ENCODE measurements at places on chromosomes 1 and 21. TPM values are rescaled to one million over a fixed set of nuclear protein-coding genes. Genes with fewer than 3 reads are reported as not detected.

DNA sequence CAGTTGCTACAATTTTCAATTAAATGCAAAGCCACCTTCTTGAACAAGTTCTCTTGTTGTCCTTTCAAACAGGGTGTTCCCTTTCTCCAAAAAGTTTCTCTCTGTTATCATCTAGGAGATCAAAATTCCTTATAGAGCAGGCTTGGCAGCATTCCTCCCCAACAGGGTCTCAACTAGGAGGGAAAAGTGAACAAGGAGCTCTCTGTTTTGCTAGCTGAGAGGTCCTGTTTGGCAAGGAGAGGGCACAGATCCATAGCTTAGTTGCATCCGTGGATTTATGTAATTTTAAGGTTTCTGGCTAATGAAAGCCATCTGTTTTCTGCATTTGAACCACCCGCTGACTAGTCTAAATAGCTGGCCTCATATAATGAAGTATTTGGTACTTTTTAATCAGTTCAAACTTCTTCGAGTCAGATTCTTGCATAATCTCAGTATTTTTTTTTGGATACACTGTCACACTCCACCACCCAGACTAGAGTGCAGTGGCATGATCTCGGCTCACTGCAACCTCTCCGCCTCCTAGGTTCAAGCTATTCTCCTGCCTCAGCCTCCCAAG, 54.0 kb downstream of the APP start:
- H3K36me3 ChIP-seq = no peaks in the 10 kb centered on the region
- H3K4me1 ChIP-seq = peaks cover 40% of the 10 kb centered on the region
- peak overlapping the region; percentile 3 for H3K4me3 ChIP-seq
- H3K27me3 ChIP-seq = no peaks in the 10 kb centered on the region
- DNase-seq = no peak
- H3K27ac ChIP-seq = peak overlapping the region; percentile 91

- DNase-seq = no peak
- no peaks in the 10 kb centered on the region for H3K36me3 ChIP-seq
- H3K4me1 ChIP-seq = peaks cover 62% of the 10 kb centered on the region
- peak overlapping the region; percentile 34 for H3K4me3 ChIP-seq
- H3K27ac ChIP-seq = peak overlapping the region; percentile 59
- peaks cover 4% of the 10 kb centered on the region for H3K27me3 ChIP-seq
Measured at GRCh38 chr1:156691665-156692440, 13.5 kb downstream of the CRABP2 start.

C8B gene
- not detected for total RNA-seq

DLGAP3 gene
- total RNA-seq = not detected

GRCh38 chr1:210464519-210465039, 135.9 kb downstream of the HHAT start:
- no peak overlapping the region for H3K4me3 ChIP-seq
- H3K27ac ChIP-seq = no peak overlapping the region
- no peak for DNase-seq
- H3K27me3 ChIP-seq = no peaks in the 10 kb centered on the region

GRCh38 chr1:22444856-22445255, 6.8 kb upstream of the ZBTB40 start:
- H3K27me3 ChIP-seq = no peaks in the 10 kb centered on the region
- peaks cover 57% of the 10 kb centered on the region for H3K4me1 ChIP-seq
- no peak for DNase-seq
- no peak overlapping the region for H3K27ac ChIP-seq
- H3K36me3 ChIP-seq = peaks cover 5% of the 10 kb centered on the region

DNA sequence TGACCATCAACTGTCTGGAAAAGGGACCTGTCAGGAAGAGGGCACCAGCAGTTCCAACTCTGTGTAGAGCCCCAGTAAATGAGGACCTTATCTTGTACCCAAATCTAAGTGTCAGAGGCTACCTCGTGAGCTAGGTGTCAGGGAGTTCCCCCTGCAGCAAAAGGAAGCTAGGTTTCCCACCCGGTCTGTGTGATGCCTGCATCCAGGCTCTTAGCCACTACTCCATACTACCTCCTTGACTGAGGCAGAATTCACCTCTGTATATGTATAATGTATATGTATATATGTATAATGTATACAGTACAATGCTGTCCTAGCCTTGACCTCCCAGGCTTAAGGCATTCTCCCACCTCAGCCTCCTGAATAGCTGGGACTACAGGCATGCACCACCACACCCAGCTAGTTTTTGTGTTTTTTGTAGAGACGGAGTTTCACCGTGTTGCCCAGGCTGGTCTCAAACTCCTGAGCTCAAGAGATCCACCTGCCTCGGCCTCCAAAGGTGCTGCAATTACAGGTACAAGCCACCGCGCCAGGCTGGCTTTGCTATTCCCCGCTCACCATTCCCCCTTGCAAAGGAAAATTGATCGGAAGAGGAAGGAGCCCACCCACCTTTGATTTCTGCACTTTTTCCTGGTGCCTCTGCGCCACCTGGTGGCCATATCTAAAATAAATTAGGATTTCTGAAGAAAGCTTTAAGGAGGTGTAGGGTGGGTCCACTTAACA, 15.7 kb upstream of the LUZP1 start:
- no peak for DNase-seq
- H3K4me3 ChIP-seq = peak overlapping the region; percentile 72
- no peaks in the 10 kb centered on the region for H3K36me3 ChIP-seq
- no peaks in the 10 kb centered on the region for H3K27me3 ChIP-seq
- no peak overlapping the region for H3K27ac ChIP-seq
- peaks cover 19% of the 10 kb centered on the region for H3K4me1 ChIP-seq

TENT5C gene
- total RNA-seq = 0.05 TPM

DNA sequence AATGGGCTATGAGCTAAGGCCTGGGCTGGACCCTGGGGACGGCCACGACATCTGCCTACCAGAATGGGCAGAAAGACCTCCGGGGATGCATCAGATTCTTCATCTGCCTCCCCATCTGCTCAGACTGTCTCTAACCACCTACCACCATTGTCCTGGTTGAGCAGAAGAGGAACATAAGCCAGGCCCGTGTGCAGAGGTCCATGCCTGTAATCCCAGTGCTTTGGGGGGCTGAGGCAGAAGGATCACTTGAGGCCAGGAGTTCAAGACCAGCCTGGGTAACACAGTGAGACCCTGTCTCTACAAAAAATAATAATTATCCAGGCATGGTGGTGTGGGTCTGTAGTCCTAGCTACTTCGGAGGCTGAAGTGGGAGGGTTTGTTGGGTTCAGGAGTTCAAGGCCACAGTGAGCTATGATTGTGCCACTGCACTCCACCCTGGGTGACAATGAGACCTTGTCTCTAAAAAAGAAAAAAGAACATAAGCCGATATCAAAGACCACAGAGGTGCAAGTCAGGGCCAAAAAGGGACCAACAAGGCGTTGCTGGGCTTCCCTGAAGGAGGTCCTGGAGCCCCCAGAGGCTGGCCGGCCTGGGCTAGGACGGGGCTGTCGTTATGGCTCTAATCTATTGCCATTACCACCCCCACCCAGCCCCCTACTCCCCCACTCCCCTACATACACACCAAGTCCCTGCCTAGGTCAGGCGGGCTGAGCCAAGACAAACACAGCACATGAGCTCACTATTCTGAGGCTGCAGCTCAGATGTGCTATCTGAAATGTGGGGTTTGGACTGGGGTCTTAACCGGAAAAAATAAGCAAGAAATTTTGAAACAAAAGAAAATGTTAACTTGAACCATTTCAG, 239.2 kb upstream of the RAB4A start:
- H3K27me3 ChIP-seq = peaks cover 41% of the 10 kb centered on the region
- H3K36me3 ChIP-seq = no peaks in the 10 kb centered on the region
- H3K4me3 ChIP-seq = no peak overlapping the region
- H3K27ac ChIP-seq = no peak overlapping the region
- peaks cover 3% of the 10 kb centered on the region for H3K4me1 ChIP-seq
- peak; percentile 66 for DNase-seq

All from osteocyte (in vitro differentiated cells).